ENCODE measurements at places on chromosomes 6 and 20.
A peak's percentile ranks its signal among the peaks of the same experiment; 100 is the strongest.

- peak; percentile 85 for DNase-seq
These were observed 80.5 kb downstream of the SMPDL3A start for GRCh38 chr6:122869437-122870024.

- DNase-seq, result no peak
These were observed 180.8 kb upstream of the PHACTR1 start for GRCh38 chr6:12535586-12536314.

- DNase-seq, result no peak
These were observed 1.3 kb upstream of the RING1 start for GRCh38 chr6:33206864-33207551.

- no peak for DNase-seq
These were observed 2.2 kb upstream of the ID1 start for GRCh38 chr20:31602779-31603441.

- DNase-seq, result no peak
These were observed 86.2 kb upstream of the PTPRK start for GRCh38 chr6:128606611-128607010.

DNA sequence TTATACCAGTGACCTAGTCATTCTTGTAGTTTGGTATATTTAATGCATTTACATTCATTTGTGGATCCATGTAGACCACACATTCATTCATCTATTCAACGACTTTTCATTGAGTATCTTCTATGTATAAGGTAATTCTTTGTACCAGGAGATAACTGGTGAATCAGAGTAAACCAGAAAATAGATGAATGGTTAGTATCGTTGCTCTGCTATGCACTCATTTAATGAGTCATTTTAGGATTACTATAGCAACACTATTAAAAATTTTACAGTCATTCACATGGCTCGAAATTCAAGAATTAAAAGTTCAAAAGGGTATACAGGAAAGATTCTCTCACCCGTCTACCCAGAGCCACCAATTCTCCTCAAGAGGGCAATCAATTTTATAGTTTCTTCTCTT is 26.8 kb downstream of the DOK5 start:
- DNase-seq, result no peak

DNA sequence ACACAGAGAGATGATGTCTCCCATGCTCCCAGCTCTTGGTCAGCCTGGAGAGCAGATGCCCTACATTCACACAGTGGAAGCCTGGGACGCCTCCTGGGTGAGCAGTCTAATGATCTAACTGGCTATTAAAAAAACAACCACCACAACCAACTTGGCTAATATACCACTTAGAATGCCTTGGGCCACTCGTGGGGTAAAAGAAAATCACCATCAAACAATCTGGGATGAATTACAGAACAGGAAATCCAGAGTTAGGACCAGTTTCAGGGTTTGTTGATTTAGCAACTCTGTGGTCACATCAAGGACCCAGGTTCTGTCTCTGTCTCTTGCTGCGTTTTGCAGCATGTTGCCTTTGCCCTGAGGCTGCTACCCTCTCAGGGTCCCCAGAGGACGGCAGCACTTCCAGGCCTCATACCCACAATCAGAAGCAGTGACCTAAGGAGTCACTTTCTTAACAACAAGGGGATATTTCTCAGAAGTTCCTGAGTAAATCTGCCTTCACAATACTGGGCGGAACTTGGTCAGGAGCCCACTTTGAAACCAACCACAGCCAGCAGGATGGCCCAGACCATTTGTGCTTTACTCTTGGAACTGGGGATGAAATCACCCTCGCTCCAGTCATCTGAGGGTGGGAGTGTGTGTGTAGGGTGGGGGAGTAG is 118.7 kb downstream of the CLIC5 start:
- no peak for DNase-seq
